Lower lobe of right lung (tissue), 2 donors: ENCODE measurements at places on chromosomes 1 and 21. TPM values are rescaled to one million over a fixed set of nuclear protein-coding genes. Genes with fewer than 3 reads are reported as not detected.

Gene C1orf116
- 123 TPM for total RNA-seq

Gene OPTC
- not detected for total RNA-seq

Gene CCSAP
- total RNA-seq, result 12.2 TPM

Gene KRTAP12-2
- not detected for total RNA-seq

Gene EDN2
- total RNA-seq, result 2.1 TPM

Gene TSSK3
- 2.1 TPM for total RNA-seq

Gene OR6P1
- total RNA-seq, result not detected

Gene SLC16A4
- 9.6 TPM for total RNA-seq

Gene LRRC52
- 0.44 TPM for total RNA-seq

Gene ANKRD13C
- total RNA-seq, result 18.0 TPM

Gene SMYD3
- 20.5 TPM for total RNA-seq

Gene DNAJC11
- total RNA-seq, result 36.4 TPM

Gene PIGC
- total RNA-seq, result 22.8 TPM

Gene AMY1A
- total RNA-seq, result 5.8 TPM

Gene FCRL6
- total RNA-seq, result 2.3 TPM

Gene CMPK1
- 116 TPM for total RNA-seq

Gene KIF2C
- total RNA-seq, result 1.7 TPM

Gene PM20D1
- 0.30 TPM for total RNA-seq

Gene FAM110D
- 3.8 TPM for total RNA-seq

Gene FCGR2B
- 31.9 TPM for total RNA-seq

Gene ZFP69B
- total RNA-seq, result 1.3 TPM

Gene LAPTM5
- 544 TPM for total RNA-seq

Gene CLCNKB
- 0.18 TPM for total RNA-seq

Gene LINGO4
- 0.50 TPM for total RNA-seq

Gene METTL18
- total RNA-seq, result 8.3 TPM

Gene ATP6V1G3
- total RNA-seq, result not detected

Gene DNAJC16
- 23.9 TPM for total RNA-seq

Gene UBL4B
- not detected for total RNA-seq

Gene FAM167B
- 21.9 TPM for total RNA-seq

Gene CD2
- total RNA-seq, result 9.8 TPM

Gene RHD
- total RNA-seq, result not detected

Gene SPATA45
- not detected for total RNA-seq

Gene NUAK2
- 6.8 TPM for total RNA-seq

Gene RIPPLY3
- 0.44 TPM for total RNA-seq

Gene MIXL1
- total RNA-seq, result 0.38 TPM

Gene SIKE1
- 34.3 TPM for total RNA-seq

Gene CHAF1B
- 1.8 TPM for total RNA-seq

Gene MTARC2
- 56.6 TPM for total RNA-seq

Gene PLA2G2C
- not detected for total RNA-seq

Gene NES
- total RNA-seq, result 39.8 TPM

Gene FAM151A
- not detected for total RNA-seq

Gene CELA2A
- not detected for total RNA-seq

Gene IL12RB2
- 1.3 TPM for total RNA-seq

Gene PODN
- total RNA-seq, result 64.0 TPM

Gene OSCP1
- 17.1 TPM for total RNA-seq

Gene RHCE
- total RNA-seq, result 0.65 TPM

Gene BCL2L15
- 1.3 TPM for total RNA-seq

Gene EDEM3
- total RNA-seq, result 45.5 TPM

Gene SLAMF9
- total RNA-seq, result not detected

Gene SPTA1
- total RNA-seq, result 0.50 TPM

Gene SKI
- total RNA-seq, result 90.0 TPM

Gene ANGPTL3
- total RNA-seq, result not detected

Gene EFNA1
- total RNA-seq, result 144 TPM

Gene ORC1
- total RNA-seq, result 0.68 TPM
